Glutamatergic neuron (in vitro differentiated cells): ENCODE measurements at places on chromosomes 12 and 14.

DNA sequence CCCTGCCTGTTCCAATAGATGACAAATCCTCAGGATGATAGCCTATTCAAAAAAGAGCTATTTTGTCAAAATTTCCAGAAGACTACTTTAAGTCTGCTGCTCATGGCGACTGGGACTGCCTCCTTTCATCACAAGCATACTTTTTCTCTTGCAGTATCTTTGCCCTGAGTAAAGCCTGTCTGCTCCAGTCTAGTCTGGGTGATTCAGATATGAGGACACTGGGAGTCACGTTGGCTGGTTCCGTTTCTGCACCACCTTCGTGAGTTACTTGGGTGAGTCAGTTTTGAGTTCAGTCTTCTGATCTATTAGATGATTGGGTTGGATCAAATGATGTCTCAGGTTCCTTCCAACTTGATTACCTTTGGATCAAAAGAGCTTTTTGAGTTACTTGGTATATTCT, 301.3 kb upstream of the STXBP6 start:
- no peak for DNase-seq

DNA sequence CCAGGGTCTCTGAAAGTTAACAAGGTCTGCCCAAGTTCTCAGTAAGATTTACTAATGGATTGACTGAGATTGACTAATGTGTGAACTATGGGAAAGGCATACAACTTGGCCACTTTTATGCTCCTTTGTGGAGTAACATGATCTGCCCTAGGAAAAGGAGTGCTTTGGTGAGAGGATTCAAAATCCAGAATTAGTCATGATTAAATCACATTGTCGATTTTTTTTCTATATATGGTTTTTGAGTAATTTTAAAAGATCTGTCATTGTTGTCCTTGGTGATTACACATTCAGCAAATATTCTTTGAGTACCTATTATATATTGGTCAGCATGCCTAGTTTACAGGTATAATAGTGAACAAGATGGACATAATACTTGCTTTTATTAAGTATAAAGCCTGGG, 147.7 kb upstream of the SYT10 start:
- no peak for DNase-seq

DNA sequence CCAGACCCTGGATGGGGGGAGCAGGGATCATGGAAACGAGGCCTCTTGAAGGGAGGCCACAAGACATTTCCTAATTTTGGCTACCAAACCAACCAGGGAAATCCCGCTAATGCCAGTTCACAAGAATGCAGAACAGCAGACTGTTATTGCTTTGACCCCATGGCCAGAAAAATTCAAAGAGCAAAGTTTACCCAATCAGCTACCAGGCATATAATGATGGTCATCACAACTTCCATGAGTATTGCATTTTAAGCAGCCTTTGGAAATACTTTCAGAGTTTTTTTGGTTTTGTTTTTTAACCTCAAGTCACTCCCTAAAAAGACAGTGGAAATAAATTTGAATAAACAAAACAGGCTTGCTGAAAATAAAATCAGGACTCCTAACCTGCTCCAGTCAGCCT, at the start of gene IL25:
Gene IL25, plus strand, starts transcription at position 301 of the 400 bp plus-strand sequence.
- no peak for DNase-seq

DNA sequence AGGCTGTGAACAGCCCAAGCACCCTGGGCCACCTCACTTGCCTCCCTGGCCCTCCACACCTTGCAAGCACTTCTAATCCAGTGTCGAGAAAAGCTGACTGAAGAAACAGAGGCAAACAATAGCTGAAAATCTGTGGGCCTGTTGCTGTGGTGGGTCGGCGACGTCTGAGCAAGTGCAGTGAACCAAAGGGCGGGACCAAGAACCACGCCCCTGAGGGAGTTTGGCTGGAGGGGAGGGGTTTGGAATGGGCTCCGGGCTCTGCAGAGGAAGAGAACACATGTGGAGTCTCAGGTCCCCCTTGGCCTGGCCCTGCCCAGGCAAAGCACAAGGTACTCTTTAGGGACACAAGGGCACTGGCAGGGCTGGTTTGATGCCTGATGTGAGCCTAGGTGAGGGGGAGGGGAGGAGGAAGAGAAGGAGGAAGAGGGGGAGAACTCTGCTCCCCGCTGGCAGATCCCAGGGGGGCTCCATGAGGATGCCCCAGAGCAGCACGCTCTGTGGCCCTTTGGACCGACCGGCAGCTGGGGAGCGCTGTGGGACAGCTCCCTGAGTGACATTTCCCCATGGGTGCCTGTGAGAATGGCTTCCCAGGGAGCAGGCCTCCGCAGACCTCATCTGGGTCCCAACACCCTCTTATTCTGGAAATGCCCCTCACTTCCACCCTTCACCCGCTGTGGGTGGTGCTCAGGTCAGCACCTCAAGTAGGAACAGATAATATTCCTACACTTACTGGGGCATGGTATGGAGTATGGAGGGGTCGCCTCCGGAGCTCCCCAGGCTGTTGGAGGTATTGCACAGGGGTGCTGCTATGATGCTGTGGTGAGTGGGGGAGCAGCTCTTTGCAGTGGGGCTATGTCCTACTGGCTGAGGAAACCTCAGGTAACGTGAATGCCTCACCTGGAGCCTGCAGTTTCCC, 85.5 kb downstream of the CPSF2 start:
- no peak for DNase-seq

- DNase-seq: no peak
These were observed 561.9 kb downstream of the FLRT2 start for GRCh38 chr14:86091811-86092210.

DNA sequence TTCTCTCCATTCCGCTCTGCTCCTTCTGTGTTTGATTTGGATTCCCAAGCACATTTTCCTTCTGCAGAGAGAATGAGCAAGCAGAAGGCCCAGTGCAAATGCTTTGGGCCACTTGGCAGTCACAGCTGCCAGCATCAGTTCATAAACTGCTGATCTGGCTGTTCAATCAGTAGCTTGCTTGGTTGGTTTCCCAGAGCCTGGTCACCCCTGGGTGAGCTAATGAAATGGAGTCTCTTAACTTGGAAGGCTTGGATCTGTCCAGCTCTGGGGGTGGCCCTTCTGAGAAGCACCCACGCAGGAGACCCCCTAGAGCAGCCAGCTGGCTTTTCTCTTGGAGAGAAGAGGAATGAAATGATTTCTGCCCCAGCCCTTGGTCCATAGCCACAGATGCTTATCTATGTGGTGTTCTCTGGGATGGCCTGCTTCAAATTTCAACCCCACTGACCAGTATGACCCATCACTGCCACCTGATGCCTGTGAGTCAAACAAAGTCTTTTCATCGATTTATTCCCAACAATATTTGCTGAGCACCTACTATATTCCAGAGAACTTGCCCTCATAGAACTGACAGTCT, 30.3 kb downstream of the FAIM2 start:
- no peak for DNase-seq

DNA sequence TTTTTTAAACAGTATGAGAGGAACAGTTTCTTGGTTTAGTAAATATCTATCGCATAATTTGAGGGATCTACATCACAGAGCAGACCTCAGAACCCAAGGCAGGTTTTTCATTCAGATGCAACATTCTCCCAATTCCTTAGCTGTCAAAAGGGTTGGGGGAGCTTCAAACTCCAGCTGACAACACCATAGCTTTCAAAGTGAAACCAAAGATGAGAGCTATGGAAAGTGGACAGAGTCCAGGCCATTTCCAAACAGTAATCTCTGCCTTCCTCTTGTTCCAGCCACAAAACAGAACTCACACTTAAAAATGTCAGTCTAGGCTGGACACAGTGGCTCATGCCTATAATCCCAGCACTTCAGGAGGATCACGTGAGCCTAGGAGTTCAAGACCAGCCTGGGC, 87.8 kb downstream of the SPRING1 start:
- DNase-seq: no peak

- no peak for DNase-seq
These were observed 149.7 kb downstream of the C12orf75 start for GRCh38 chr12:105480162-105480561.

GRCh38 chr12:43267818-43268217, 284.2 kb downstream of the ADAMTS20 start:
- DNase-seq: no peak

GRCh38 chr14:29925736-29926135, 1.9 kb downstream of the PRKD1 start:
- no peak for DNase-seq

GRCh38 chr14:52025310-52025709, 36.0 kb downstream of the RTRAF start:
- no peak for DNase-seq

- DNase-seq: no peak
These were observed 414.1 kb downstream of the MDGA2 start for GRCh38 chr14:47261350-47261749.
